LHCN-M2 (cell line): ENCODE measurements at places on chromosomes 3 and 15.

GRCh38 chr15:91282486-91282885 lies 182.4 kb downstream of the SV2B start:
- DNase-seq, result no peak

GRCh38 chr3:115072265-115073021 lies 74.6 kb downstream of the ZBTB20 start:
- DNase-seq, result peak; percentile 64

DNA sequence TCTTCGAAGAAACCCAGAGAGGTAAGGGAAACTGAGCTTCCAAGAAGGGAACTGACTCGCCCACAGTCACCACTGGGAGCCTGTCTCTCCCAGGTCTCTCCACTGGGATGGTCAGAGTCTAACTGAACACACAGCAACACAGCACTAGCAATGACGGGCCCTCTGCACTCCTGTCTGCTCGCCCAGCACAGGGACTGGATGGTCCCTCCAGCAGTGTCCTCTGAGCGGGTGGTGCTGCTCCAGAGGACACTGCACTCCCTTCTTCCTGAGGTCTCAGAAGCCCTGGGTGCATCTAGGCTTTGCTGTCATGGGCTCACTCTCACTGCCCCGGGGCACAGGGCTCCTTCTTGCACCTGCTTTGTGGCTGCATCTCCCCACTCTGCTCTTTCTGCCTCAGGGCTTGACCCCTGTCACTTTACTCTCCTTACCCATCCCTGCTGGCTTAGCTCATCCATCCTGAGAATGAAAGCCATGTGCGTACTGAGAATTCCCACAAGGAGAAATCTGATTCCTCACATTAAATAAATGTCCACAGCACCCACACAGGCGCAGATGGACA lies 356.6 kb downstream of the GABRG3 start:
- DNase-seq, result no peak

GRCh38 chr3:72977060-72977808 lies 19.4 kb upstream of the PPP4R2 start:
- peak; percentile 91 for DNase-seq

GRCh38 chr3:43865351-43865750 lies 174.6 kb downstream of the ABHD5 start:
- no peak for DNase-seq
